Activated CD4-positive, CD25-positive, alpha-beta regulatory T cell treated with anti-CD3 and anti-CD28 coated beads, Interleukin-2, amount 50 U/mL, for 72 hours (primary cell): ENCODE measurements at places on chromosomes 1 and 21.
A peak's percentile ranks its signal among the peaks of the same experiment; 100 is the strongest.

DNA sequence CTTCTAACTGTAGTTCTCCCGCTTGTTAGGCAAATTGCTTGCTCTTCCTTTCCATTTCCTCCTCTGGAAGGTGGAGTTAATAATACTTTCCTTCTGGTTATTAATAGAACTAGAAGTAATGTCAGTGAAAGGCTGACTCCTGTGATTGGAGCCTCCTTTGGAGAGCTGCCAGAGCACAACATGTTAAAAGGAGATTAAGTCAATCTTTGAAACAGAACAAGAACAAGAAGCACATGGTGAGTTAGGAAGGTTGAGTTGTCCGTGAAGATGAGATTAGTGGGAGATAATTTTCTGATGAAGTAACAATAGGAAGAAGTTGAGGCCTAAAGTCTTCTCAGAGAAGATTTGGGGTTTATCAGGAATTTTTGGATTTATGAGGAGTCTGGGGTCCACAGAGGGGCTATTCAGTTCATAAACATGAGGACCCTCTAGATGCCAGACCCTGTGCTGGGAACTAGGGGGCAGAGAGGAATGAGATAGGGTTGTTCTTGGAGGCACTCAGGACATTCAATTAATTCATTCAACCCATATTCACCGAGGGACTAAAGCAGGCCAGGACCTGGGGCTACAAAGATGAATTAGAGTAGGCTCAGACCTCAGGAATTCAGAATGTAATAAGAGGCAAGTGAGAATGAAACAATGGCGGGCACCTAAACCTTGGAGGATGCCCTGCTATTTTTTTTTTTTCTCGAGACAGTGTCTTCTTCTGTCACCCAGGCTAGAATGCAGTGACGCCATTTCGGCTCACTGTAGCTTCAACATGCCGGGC lies 40.7 kb upstream of the DHCR24 start:
- DNase-seq = no peak

DNA sequence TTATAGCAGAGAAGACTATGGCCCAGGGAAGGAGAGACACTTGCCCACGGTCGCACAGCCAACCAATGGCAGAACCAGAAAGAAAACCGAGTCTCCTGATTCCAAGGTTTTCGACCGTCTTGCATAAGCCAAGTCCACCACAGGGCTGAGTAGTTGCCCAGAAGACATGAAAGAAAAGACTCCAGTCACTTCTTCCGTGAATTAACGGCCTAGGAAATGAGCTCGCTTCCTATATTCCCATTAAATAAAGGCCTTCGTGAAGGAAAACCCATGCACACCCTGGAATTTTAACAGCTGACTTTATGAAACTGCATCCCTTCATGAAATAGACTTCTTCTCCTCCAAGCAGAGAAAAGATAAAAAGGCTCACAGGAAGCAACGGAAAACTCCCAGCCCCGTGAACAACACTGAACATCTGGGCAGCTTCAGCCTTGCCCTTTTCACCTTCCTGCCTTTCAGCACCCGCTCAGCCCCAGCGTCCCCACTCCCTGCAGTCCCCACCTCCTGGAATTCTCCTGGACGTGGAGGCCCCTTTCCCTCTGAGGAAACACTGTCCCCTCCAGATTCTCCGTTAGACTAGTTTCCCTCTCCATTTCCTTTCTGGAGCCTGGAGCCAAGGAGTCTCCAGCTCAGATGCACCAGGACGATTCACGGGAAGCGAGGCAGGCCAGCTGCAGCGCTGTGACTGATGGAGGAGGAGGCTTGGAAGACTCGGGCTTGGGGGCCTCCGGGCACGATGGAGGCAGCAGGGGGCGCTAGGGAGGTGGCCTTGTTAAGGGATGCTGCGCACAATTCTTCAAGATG lies 2.7 kb upstream of the MYOC start:
- DNase-seq = peak; percentile 81

DNA sequence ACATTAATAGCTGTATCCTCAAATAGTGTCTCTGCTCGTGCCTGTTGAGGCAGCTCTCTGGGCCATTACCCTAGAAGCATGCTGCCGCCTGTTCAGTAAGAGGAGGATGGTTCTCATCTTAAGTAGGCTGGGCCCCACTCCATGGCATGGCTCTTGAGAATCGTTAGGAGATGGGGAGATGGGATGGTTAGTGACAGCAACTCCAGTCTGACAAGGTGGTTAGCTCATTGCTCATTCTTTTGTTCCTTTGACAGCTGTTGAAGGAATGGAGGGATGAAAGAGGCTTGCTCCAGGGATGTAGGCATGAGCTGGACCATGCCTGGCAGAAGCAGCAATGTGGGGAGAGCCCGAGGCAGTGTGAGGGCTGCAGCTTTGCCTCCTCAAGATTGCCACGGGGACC lies 68.2 kb downstream of the MAP10 start:
- no peak for DNase-seq

- no peak for DNase-seq
Observed at GRCh38 chr1:110233861-110234260, 23.7 kb downstream of the KCNC4 start.

- no peak for DNase-seq
Observed at GRCh38 chr1:42930178-42931107, 28.2 kb downstream of the SLC2A1 start.

DNA sequence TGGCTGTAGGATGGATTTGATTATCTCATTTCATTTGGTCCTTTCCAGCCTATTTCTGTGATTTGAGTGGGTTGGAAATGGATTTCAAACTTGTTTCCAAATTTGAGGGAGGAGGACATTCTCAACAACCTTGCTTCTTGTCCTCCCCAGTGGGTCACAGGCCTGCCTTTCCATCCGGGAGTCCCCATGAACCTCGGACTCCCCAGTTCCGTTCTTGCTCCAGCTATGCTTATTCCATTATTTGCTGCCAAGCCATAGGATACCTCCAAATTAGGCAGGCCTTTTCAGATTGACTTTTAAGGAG lies 97.8 kb downstream of the DUSP10 start:
- DNase-seq = no peak

- no peak for DNase-seq
Observed at GRCh38 chr1:76542359-76542758, 324.9 kb upstream of the ST6GALNAC5 start.

GRCh38 chr1:65253800-65254319 lies 55.5 kb upstream of the DNAJC6 start:
- DNase-seq = no peak

DNA sequence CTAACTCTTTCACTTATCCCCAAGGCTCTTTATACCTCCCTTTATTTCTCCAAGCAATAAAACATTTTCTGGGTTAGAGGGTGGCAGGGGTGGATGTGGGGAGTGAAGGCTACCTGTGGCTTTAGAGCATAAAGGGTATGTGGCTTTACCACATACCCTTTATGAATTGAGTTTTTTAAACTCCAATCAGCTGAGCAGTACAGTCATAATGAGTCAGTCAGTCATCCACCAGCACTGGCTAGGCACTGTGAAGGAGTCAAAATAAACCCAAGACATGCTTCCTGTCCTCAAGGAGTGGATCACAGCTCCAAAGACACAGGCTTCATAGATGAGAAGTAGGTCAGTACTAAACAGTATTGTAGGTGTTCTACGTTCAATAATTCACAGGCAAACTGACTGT lies 2.6 kb upstream of the TDRD10 start:
- no peak for DNase-seq

GRCh38 chr1:160207771-160208556 lies 2.8 kb downstream of the PEA15 start:
- no peak for DNase-seq

GRCh38 chr1:153466908-153467307 lies 6.5 kb upstream of the S100A7 start:
- no peak for DNase-seq

DNA sequence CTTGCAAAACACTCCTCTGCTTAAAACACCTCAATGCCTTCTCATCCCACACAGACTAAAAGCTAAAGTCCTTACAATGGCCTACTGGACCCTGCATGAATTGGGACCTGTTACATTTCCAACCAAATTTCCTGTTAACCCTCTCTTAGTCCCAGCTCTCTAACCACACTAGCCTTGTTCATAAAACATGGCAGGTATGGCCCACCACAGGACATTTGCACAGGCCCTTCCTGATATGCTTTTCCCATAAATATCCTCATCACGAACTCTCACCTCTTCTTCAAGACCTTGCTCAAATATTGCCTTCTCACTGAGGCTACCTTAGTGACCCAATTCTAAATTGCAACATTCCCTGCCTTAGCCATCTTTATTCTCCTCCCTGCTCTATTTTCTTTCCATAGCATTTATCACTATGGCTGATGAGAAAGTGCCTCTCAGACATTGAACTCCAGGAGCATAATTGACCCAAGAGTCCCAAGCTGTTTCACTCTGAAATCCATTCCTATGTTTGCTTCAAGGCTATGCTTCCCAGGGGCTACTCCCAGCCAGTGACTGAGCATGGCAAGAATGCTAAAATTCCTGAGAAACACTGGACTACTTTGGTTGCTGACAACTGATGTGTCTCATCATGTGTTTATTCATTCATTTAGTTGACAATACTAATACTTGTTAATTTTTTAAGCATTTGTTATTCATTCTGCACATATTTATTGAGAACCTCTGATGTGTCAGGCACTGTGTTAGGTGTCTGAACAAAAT lies 2.7 kb upstream of the PALMD start:
- no peak for DNase-seq

- DNase-seq = no peak
Observed at GRCh38 chr1:234692966-234693580, 83.1 kb upstream of the IRF2BP2 start.

- DNase-seq = no peak
Observed at GRCh38 chr21:21864321-21864840, 866.2 kb downstream of the NCAM2 start.

DNA sequence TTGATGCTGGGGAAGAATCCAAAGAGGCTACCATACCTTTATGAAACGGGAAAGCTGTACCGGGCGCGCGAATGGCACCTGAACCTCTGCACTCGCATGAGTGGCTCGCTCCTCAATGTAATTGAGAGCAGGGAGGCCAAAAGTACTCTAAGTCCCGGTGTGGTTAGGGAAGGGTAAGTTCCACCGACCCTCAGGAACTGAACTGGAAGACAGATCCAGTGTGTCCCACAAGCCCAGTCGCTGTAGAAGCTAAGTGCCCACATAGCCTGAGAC lies 1.0 kb downstream of the GATAD2B start:
- no peak for DNase-seq

GRCh38 chr21:45134279-45135076 lies 60.1 kb downstream of the ADARB1 start:
- no peak for DNase-seq

DNA sequence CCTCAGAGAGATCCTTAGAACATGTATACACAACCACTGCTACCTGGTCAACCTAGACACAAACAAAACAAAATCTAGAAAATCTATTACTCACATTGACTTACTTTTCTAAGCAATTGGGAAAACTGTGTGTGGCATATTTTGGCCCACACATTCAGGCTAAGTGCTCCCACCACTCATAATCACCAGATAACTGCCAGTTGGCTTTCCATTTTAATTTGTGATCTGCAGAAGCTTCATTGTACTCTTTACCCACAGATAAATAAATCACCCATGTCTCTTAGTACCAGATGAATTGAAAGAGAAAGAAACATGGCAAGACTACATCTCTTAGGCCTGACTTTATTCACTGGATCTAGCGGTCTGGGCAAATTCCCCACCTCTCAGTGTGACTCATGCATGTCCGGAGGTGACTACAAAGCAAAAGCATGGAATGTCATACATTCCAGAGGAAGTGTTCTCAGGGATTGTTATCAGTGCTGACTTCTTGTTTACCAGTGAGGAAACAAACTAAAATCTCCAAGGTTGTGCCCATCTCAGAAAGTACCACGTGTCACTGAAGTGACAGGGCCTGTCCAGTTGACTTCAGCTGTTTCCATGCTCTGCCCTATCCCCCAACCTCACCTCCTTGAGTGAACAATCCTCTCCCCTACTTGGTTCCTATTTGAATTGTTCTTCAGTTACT lies 52.4 kb upstream of the BCL10 start:
- no peak for DNase-seq

DNA sequence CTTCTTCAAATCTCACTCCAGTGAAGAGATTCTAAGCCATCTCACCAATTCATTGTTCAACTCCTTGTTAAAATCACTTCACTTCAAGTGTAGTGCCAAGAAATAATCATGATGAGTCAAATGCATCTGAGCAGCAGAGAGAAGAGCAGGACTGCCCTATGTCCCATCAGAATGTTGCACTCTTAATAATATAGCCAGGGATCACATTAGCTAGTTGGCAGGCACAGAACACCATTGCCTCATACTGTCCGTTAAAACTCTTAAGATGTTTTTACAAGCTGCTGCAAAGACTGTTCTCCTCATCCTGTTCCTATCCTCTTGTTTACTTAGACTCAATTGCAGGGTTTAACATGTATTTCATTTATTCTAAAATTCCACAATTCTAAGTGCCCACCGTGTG lies 432.9 kb downstream of the PLPP3 start:
- no peak for DNase-seq

GRCh38 chr1:111747282-111747734 lies 8.1 kb upstream of the INKA2 start:
- DNase-seq = peak; percentile 56

DNA sequence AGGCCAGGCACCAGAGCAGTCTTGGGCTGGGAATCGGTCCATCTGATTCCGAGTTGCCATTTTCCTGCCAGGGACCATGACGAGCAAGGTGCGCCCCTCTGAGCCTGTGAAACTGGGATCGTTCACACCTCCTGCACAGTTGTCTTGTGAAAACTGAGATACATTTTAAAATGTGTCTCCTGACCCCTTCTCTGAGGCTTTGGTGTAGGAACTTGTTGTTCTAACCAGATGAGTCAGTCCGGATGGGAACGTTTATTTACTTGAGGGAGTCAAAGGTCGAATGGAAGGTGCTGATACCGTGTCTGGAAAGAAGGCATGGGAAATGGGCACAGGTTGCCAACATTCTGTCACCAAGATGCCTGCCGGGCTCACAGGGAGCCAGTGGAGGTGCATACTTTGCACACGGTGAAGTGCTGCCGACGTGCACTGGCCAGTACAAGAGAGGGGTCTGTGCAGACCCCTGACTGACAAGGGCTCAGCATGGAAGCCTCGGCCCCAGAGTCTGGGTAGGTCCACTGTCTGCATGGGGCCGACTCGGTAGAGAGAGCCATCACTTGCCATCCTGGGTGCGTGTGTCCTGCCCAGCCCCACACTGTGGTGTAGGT lies 7.4 kb upstream of the KCNN3 start:
- no peak for DNase-seq

DNA sequence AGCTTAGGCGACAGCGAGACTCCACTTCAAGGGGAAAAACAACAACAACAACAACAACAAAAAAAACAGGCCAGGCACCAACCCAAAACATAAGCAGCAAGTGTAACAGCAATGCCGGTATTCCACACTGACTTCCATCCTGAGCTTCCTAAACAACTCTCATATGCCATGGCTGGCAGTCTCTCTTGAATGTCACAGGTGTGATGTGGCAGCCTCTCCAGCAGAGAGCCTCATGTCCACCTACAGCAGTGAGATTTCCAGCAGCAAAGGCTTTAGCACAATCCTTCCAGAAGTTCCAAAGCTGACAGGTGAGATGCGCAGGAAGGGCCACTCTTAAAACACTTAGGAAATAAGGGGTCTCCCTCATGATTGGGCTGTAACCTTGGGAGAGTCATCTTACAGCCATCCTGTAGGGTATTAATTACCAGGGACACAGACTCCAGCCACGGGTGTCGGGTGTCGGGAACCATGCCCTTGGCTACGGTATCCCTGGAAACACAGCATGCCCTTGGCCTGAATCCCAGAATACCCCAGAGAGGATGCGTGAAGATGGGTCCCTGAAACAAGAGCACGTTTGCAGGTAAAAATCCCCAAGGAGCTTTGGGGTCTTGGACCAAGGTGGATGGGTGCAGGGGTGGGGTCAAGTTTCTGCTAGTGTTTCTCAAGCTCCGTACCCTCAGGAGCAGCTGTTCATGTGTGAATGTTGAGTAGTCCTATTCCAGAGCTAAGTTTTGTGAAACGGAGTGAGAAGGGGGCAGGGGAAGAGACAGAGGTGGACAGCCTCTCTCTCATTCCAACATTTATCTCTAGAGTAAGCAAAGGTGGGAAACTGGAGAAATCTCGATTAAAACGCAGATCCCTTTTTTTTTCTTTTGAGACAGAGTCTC lies 31.4 kb downstream of the CLSTN1 start:
- DNase-seq = no peak
